Right lung (tissue), 10 donors: ENCODE measurements at places on chromosomes 16 and 17. TPM values are rescaled to one million over a fixed set of nuclear protein-coding genes. Genes with fewer than 3 reads are reported as not detected.

DNA sequence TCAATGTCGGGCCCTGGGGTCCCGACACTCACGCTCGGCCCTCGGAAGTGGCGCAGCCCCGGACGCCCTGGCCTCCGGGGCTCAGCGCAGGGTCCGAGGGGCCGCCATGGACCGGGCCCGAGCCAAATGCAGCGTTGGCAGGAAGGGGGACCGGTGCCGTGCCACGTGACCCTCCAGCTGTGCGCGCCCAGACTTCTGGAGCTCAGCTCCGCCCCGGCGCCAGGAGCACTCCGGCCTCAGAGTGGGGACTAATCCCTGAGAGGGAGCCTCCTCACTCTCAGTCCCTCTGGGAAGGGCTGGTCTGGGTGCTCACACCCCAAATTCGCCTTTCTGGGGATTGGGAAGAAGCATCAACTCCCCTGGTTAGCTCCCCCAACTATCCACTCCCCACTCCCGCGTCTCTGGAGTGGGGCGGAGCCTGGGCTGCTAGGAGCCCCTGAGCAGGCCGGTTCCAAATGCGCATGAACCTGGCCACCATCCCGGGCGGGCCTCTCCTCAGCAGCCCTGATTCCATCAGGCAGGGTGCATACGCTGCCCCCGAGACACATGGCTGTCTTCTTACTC lies at the start of gene B3GNT9:
Gene B3GNT9 (minus strand): TSS at position 166 of the 564 bp plus-strand sequence. CDS start 513 bp downstream, outside the sequence.
- DNase-seq: peak; percentile 89

- no peak for DNase-seq
These were observed 77.2 kb downstream of the BRIP1 start for GRCh38 chr17:61786088-61786487.

- no peak for DNase-seq
These were observed at the start of gene PLXDC1 for GRCh38 chr17:39151150-39151942. Gene PLXDC1 (minus strand): TSS chr17:39151637. CDS start chr17:39151437, 200 bp downstream.

The CBFA2T3 gene
- polyA plus RNA-seq: 5.6 TPM

DNA sequence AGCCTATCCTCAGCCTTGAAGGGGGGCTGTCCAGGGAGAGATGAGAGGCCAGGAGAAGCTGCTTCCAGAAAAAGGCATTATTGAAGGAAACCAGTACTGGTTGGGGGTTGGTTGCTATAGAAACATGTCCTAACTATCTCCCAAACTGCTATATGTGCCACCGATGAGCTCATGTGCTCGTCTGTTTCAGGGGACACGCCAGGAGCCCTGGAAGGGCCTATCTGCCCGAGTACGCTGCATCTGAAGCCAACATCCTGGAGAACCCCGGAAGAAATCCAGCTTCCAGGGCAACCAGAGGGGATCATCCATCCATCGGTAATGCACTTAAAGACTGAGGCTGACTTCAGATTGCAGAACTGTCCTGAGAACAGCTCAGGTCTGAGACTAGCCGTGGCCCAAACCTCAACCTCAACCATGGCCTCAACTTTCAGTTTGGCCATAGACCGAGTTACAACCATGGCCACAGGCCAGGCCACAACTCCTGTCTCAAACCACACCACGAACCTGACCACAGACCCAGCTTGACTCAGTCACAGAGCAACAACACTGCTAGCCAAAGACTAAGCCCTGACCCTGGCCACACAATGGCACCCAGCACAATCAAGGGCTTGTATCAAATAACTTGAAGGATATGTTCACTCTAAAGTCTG lies 10.2 kb downstream of the PITPNM3 start:
- no peak for DNase-seq

DNA sequence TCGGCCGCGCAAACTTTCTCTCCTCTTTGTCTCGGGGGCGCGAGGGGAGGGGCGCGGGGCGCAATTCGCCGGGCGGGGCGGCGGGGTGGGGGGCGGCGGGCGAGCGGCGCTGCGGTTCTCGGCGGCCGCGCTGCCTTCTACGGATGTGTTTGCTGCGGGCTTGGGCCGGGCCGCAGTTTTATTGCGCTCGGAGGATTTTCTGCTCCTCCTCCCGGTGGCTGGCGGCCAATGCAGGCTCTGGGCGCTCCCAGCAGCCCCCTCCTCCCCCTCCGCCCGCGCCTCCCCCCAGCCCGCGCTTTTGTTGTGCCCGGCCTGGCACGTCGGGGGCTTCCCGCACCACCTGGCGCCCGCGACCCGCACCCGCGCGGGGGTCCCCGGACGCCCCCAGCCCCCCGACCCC lies at the start of gene TIMP2:
Gene TIMP2 (minus strand): TSS at position 154 of the 400 bp plus-strand sequence. CDS start 299 bp downstream, outside the sequence.
- peak; percentile 91 for DNase-seq
